Hippocampal formation (tissue), 2 donors: ENCODE measurements at places on chromosomes 7 and 10.
A peak's percentile ranks its signal among the peaks of the same experiment; 100 is the strongest.

DNA sequence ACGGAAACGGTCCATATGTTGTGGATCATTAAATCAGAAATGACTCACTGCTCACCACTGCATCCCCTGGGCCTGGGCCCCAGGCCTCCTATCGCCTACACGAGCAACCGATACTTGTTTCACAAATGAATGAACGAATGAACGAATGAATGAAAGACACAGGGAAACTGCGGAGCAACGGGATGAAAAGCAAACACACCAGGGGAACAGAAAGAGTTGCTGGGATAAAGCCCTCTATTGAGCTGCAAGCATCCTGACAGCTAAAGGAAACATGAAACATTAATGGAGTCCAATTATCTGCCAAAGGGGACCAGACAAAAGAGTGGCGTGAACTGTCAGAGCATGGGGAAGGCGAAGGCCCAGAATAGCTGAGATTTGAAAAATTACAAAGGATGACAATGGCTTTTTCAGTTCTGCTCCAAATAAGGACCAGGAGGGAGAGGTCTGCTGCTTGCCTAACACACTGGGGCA is 92.1 kb downstream of the GRB10 start:
- DNase-seq, result peak; percentile 64

DNA sequence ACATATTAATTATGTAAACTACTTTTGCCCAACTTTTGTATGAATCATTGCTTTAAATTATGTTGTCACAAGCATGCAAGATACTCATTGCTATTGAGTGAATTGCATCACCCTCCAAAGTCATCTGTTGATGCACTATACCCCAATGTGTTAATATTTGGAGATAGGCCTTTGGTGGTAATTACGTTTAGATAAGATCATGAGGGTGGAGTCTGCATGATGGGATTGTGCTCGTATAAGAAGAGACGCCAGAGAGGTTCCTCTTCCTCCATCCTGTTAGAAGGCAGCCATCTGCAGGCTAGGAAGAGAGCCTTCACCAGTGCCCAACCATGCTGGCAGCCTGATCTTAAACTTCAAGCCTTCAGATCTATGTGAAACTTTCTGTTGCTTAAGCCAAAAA is 95.3 kb upstream of the MAGI2 start:
- peak; percentile 6 for DNase-seq

- DNase-seq, result no peak
These were observed 171.9 kb upstream of the SP8 start for GRCh38 chr7:20958572-20958971.

GRCh38 chr10:96417441-96417840 is 58.6 kb upstream of the OPALIN start:
- peak; percentile 6 for DNase-seq

DNA sequence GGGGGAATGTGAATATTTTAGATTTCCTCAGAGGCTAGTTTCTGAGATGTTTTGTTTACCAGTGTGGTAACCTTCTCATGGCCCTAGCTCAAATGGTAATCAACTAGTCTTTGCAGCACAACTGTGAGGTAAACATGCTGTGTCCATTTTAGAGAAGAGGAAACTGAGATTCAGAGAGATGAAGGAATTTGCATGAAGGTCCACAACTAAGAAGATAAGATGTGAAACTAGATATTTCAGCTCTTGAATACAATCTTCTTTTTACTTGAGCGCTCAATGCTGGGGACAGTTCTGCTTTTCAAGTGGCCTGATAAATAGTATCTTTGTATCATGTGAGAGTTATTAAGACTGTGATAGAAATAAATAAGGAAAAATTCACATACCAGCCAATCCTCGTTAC is 245.4 kb downstream of the AUTS2 start:
- no peak for DNase-seq
